Fibroblast of skin of left biceps (primary cell): ENCODE measurements at places on chromosomes 7 and 10.

DNA sequence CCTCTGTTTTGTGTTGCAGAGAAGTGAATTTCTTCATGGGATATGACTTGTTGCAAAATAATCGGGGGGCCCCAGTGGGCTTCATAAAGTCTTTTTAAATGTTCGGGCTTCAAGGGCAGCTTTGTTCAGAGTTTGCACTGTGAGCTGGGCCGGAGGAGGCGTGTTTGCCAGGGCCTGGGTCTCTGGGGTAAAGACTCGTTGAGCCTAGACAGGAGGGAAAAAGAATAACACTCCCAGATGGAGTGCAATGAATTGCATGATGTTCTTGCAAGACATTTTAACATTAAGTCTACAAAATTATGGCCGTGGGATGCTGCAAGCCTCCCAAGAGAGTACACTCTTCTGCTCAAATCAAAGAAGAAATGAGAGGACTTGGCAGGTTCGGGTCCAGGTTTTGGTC lies 23.6 kb downstream of the BMPER start:
- DNase-seq, result no peak

DNA sequence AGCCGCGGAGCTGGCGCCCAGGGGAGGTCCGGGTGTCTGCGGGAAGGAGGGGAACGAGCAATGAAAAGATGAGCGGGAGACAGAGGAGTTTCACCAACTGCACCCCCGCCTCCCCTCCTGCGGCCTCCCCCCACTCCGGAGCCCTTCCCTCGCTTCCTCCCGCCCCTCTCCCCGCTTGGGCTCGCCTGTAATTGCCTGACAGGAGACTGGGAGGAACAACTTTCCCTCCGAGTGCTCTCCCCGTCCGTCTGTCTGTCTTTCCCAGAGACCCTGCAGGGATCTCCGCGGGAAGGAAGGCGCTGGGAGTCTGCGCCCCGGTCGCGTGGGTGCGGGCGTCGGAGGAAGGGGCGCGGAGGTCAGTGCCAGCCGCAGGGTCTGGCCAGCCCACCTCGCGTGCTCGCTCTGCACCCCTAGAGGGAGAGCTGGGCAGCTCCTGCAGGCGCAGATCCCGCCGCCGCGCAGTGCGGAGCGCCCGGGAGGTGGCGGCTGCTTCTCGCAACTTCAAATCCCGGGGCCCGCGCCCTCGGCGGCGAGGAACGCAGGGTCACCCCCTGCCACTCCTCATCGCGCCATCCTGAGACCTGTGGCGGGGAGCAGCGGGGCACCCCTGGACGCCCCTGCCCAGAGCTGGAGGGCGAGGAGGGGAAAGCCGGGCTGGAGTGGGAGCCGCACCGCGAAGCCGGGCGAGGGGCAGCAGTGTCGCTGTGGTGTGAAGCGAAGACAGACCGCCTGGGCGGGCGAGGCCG lies 511 bp upstream of the NRP1 start:
- peak; percentile 87 for DNase-seq

DNA sequence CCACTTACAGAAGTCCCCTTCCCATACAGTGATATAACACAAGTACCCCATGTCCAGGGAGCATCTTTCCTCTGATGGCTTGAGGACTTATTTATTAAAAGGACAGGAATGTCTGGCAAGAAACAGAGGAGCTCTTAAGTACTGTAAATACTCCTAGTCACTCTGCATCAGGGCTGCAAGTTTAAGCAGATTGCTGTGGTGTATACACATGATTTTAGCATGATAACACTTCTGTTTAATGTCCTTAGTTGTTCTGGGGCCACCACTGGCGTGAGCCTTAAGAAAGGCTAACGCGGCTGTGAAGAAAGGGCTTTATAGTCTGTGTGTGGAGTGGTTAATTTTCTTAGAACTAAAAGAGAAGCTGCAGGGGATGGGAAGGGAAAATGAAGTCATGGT lies 65.7 kb downstream of the GBF1 start:
- no peak for DNase-seq

DNA sequence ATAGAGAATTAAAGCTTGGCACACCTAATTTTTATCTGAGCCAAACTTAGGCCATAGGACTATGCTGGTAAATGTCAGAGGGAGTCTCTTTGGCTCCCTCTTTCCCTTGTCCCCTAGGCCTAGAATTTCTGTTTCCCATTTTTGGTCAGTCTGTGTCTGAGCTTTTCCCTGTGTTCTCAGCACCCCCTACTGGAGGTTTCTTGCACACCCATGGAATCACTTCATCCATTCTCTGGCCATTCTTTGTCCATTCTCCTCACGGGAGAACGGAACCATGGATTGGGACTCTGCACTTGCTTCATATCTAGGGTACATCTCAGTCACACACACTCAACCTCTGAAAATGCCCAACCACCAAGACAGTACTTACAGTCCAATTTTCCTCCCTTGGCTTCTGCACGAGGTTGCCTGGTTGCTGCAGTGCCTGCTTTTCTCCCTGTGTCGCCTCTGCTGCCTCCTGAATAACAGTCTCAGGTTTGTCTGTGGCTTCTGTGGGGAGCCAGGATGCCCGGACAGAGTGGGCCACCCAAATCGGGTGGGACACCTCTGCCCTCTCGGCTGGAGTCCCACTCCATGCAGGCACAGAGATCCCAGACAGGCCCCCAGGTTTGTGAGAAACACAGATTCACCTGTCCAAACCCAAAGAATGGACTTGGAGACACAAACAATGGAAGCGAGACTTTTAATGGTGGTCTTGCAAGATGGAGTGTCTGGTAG lies 35.1 kb upstream of the DNAH11 start:
- peak; percentile 5 for DNase-seq

GRCh38 chr7:47405286-47405904 lies 176.5 kb downstream of the TNS3 start:
- no peak for DNase-seq
